AG04450 (cell line): ENCODE measurements at places on chromosomes 13 and 19.

GRCh38 chr19:42048992-42049391, 21.0 kb downstream of the GRIK5 start:
- no peak for DNase-seq

DNA sequence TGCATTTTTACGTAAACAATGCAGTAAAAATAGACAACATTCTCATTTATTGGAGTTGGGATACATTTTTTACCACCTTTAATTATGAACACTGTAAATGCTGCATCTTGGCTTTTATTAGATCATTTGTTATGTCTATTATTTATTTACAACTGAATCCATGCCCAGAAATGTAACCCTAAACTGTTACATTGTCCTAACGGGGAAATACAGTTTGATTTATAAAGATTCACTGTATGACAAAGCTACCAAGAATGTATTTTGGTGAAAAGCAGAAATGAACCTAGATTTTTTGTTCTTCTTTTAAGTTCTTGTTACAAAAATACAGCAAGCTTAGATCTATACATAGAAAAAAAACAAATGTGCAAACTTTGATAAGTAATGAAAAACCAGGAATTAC, 1.1 kb downstream of the METTL21C start:
- DNase-seq: peak; percentile 6

DNA sequence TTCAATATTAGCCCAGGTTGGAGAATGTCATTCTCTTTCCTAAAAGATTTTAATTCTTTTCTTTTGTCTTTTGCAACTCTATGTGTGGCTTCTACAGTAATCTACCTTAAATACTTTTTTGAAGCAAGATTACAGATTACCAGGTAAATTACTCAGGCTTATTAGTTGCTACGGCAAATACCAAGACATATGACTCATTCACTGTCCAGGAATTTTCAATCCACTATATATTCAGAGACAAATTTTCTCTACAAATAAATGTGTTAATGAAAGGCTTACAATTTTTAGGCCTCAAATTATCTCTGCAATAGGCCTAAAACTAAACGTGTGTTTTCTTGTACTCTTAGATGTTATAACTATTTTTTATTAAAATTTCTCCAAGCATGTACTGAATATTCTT, 631.3 kb downstream of the DIAPH3 start:
- DNase-seq: no peak

DNA sequence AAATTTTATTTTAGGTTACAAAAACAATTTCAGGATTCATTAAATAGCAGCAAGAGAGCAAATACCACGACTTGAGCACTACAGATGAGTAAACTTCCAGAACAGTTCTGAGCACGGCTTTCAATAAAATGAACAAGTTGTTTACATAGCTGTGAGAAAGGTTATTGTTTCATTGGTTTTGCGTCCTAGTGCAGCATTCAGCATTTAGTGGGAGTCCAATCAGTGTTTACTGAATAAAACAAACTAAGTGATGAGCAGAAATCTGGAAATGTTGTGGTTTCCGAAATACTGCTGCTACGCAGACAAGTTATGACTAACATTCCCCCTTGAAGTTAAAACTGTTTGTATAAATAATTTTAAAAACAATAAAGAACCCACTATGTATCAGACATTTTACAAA, 251.5 kb upstream of the STARD13 start:
- peak; percentile 89 for DNase-seq

- no peak for DNase-seq
Measured at GRCh38 chr19:13033819-13034611, 38.7 kb downstream of the NFIX start.

- DNase-seq: peak; percentile 45
Measured at GRCh38 chr19:12721656-12722565, 1.8 kb downstream of the TNPO2 start.

DNA sequence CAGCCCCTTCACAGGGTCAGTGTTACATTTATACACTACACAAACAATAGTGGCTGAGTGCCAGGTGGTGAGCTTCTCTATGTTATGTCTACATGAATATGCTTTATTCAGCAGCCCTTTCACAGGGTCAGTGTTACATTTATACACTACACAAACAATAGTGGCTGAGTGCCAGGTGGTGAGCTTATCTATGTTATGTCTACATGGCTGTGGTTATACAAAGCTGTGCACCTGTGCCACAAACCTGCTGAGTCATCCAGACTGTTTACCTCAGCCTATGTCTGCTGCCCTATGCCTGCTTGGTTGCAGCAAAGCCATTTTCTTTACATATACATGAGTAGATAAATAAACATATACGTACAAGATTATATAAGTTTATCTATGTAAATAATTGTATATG, 76.5 kb downstream of the ZNF726 start:
- DNase-seq: no peak

GRCh38 chr13:108267347-108267746, 2.2 kb upstream of the TNFSF13B start:
- no peak for DNase-seq

DNA sequence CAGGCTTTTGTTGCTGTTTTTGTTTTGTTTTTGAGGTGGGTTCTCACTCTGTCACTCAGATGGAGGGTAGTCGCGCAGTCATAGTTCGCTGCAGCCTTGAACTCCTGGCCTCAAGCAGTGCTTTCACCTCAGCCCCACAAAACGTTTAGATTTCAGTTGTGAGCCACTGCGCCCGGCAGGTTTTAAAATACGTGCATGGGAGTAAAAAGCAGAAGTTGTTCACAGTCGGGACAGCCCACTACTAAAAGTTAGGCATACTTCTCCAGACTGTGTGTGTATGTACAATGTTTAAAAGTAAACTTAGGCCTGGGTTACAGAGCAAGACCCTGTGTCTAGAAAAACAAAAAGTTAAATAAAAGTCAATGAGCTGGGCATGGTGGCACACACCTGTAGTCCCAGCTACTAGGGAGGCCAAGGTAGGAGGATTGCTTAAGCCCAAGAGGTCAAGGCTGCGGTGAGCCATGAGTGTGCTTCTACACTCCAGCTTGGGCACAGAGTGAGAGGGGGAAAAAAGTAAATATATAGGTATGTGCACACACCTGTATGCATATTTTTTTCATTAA, 6.1 kb downstream of the SAFB start:
- DNase-seq: no peak

DNA sequence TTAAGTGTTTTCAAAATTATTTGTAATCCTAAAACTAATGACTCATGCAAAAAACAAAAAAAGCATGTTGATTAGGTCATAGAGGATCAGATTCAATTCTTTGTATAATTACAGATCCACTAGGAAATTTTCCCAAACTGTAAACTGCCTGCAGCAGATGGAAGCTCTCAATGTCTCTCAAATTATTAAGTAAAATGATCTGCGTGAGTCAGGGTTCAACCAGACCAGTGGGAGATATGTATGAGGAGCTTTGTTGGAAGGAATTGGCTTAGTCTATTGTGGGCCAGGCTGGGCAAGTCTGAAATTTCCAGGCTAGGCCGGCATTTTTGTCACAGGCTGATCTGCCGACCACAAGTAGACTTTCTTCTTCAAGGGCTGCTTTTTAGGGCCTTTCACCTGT, 14.4 kb upstream of the SACS start:
- DNase-seq: peak; percentile 90

DNA sequence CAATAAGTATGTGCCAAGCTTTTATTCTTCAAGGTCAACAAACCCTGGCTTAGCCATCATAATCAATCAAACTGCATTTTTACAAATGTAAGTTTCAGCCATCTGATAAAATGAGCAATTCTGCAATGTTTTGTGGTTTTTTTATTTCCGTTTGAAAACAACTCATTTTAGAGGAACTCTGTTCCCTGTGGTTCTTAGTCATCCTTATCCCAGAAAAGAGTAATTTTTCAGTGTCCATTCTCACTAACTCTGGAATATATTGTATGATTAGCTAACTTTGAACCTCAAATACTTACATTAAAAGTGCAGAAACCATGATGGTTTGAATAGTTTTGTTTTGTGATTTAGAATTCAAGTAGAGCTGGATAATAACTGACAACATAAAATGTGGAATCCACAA, 87.6 kb downstream of the IRS2 start:
- no peak for DNase-seq

DNA sequence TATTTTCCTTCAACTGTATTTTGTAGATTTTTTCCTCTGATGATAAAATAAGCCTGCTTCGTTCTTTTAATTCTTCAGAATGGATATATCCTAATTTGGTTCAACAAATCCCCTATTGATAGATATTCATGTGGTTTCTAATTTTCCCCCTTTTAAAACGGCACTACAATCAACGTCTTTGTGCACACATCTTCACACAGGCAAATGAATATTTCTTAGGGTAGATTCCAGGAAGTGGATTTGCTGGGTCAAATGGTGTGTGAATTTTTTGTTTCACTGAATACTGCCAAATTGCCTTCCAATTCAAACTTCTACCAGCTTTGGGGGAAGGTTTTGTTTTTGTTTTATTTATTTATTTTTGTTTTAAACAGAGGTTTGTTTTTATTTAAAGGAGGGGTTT, 287.2 kb downstream of the FOXO1 start:
- no peak for DNase-seq

- DNase-seq: no peak
Measured at GRCh38 chr13:98482476-98483444, 94.1 kb downstream of the STK24 start.

GRCh38 chr19:54460230-54461005, 3.2 kb downstream of the LENG9 start:
- no peak for DNase-seq

DNA sequence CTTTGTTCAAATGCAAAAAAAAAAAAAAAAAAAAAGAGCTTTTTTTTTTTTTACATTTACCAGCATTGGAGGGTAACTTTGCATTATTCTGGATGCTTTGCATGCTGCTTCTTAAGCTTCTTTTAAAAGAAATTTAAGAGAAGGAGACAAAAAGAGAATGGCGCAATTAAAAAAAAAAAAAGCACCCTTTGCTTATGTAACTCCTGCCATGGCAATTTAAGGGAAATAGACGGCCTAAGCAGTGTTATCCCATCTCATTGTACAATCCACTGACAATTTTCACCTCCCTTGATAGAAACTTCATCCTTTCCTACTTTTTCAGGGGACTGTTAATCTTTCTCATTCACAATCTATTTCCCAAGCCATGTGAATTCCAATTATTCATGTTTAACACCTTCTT, 129.8 kb downstream of the KCTD12 start:
- DNase-seq: no peak

GRCh38 chr13:50094615-50095293, 79.5 kb downstream of the KCNRG start:
- no peak for DNase-seq

- DNase-seq: no peak
Measured at GRCh38 chr13:99873141-99873540, 98.4 kb downstream of the ZIC5 start.

- no peak for DNase-seq
Measured at GRCh38 chr13:82010780-82011179, 1669.9 kb upstream of the SPRY2 start.

GRCh38 chr13:33913829-33914228, 95.9 kb downstream of the RFC3 start:
- DNase-seq: no peak

- DNase-seq: no peak
Measured at GRCh38 chr13:67726979-67727378, 496.8 kb upstream of the PCDH9 start.

DNA sequence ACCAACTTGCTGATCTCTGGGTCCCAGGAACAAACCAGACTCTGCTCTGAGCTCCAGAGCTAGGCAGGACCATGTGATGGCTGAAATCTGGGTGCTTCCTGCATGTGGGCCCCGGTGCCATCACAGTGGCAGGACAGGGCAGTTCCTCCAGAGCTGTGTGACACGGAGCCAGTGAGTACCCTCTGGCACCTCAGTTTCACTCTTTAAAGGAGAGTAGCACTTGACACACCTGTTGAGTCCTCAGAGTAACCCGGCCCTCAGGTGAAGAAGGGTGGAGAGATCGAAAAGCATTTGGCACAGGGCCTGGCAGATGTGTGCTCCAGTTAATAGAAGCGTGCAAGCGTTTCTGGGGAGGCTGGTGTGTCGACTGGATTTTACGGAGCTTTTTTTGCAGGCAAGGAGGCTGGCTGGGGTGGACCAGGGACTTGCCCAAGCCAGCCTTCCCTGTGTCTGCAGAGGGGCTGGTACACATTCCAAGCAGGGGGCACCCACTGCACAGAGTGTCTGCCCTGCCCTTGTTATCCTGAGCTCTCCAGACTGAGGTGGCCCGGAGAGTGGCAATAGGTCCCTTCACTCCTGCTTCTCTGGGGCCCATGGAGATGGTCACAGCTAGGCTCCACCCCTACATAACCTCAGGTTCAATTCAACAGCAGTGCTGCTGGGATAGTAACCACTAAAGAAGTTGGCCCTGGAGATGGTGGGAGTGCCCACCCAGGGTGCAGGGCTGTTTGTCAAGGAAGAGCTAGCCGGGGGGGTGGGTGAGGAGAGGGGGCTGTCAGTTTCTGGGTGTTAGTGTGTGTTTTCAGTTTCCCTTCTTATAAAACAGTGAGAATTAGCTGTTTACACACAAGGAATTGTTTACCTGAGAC, 8.3 kb downstream of the RPS19 start:
- no peak for DNase-seq

DNA sequence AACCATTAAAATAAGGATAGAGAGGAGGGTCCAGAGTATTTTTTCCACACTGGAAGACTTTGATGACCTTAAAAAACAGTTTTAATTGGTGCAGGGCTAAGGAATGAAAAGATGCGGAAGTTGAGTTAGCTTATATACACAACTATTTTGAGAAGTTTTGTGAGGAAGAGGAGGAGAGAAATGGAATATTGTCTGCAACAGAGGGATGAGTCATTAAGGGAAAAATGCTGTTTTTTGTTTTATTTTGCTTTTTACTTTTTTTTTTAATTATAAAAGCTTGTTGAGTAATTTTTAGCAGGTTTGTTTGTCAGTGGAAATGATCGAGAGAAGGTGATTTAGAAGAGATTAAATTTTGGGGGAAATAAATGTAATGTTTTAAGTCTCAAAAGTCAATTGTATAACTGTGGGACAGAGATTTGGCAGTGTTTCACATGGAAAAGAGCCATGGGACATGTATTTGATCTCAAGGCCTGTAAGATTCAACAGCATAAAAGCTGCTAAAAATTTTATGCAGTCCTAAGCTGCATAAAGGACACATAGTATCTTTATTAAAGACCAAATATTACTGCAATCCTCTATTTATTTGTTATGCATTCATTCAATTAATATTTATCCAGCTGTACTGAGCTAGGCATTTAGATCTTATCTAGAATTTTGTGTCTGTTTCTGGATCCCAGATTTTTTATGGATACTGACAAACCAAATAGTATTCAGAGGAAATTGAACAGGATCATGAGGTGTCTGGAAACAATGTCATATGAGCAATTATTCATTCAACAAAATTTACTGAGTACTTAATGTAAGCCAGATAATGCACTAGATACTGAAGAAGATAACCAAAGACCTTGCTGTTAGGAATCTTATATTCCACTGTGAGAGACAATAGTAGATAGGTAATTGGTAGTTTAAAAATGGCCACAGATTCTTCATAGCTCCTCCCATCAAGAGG, 72.7 kb downstream of the DNAJC15 start:
- DNase-seq: no peak
